ENCODE measurements at places on chromosomes 3 and 15. TPM values are rescaled to one million over a fixed set of nuclear protein-coding genes. Genes with fewer than 3 reads are reported as not detected.

The TUSC7 gene
- total RNA-seq, result not detected

The SIAH2 gene
- 44.8 TPM for total RNA-seq

The CHRNA3 gene
- 0.20 TPM for total RNA-seq

The SPESP1 gene
- total RNA-seq, result 0.52 TPM

The GHRL gene
- total RNA-seq, result 0.76 TPM

The LRRK1 gene
- 14.2 TPM for total RNA-seq

The IFT122 gene
- total RNA-seq, result 11.2 TPM

The NEDD4 gene
- 9.3 TPM for total RNA-seq

The IRAK2 gene
- total RNA-seq, result 6.0 TPM

The NR2F2 gene
- 6.9 TPM for total RNA-seq

The XIRP1 gene
- not detected for total RNA-seq

The CHRNA5 gene
- 4.3 TPM for total RNA-seq

The HOMER2 gene
- total RNA-seq, result 26.3 TPM

The OR4F15 gene
- not detected for total RNA-seq

The SCAMP5 gene
- 0.84 TPM for total RNA-seq

The CYP1A1 gene
- not detected for total RNA-seq

The SST gene
- not detected for total RNA-seq

The HRG gene
- total RNA-seq, result 0.12 TPM

The KPNA1 gene
- 54.2 TPM for total RNA-seq

The MB21D2 gene
- total RNA-seq, result 2.4 TPM

The ADAMTS9 gene
- total RNA-seq, result 4.3 TPM

The SLC24A5 gene
- total RNA-seq, result not detected

The PAK6 gene
- 25.3 TPM for total RNA-seq

The TM6SF1 gene
- 0.48 TPM for total RNA-seq

The CAMP gene
- total RNA-seq, result not detected

The SNX4 gene
- 20.3 TPM for total RNA-seq

The PIF1 gene
- 6.3 TPM for total RNA-seq

The TGM5 gene
- 13.5 TPM for total RNA-seq

The CCR2 gene
- total RNA-seq, result 0.48 TPM

The RAD51 gene
- total RNA-seq, result 8.2 TPM

The BBX gene
- 19.9 TPM for total RNA-seq

The ABI3BP gene
- total RNA-seq, result 7.1 TPM

The CX3CR1 gene
- 0.84 TPM for total RNA-seq

The A4GNT gene
- total RNA-seq, result not detected

The OR5K2 gene
- not detected for total RNA-seq

Data from esophagus mucosa (tissue), 1 donor.